Neuronal stem cell (in vitro differentiated cells): ENCODE measurements at places on chromosomes 4 and X.

DNA sequence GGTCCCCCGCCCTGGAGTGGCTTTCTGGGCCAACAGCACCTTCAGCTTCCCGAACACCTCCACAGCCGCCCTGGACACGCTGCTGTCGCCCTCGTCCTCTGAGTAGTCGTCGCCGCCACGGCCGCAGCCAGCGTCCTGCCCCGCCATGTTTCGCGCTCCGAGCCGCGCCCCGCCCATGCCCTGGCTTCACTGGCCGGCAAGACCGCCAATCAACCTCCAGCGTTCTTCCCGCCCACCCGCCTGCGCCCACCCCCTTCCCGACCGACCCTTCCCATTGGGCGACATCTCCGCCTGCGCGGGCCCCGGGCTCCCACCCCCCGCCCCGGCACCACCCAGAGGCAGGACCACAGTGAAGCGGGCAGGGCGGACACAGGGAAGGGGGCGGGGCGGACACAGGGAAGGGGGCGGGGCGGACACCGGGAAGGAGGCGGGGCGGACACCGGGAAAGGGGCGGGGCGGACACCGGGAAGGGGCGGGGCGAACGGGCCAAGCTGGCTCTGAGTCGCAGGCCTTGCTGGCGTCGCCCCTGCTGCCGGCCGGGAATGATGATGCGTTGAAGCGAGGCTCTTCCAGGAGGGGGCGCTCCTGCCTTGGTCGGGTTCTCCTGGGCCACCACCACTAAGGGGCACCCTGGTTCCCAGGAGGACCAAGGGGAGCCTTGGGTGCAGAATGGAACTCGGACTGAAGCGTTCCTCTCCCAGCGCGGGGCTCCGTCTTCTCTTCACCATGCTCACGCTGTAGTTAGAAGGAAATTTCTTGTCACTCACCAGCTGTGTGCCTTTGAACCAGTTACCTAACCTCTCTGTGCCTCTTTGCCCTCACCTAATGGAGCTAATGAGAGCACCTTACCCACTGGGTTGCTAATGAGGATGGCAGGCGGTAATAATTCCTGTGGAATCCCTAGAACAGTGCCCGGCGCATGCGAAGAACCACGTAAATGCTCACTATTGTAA, at the start of gene HAUS7:
Gene HAUS7, minus strand, starts transcription at position 166 of the 953 bp plus-strand sequence. Its CDS starts 19 bp downstream, at position 147.
- peak; percentile 81 for DNase-seq

GRCh38 chr4:184477201-184477999, 3.0 kb upstream of the IRF2 start:
- DNase-seq: no peak

DNA sequence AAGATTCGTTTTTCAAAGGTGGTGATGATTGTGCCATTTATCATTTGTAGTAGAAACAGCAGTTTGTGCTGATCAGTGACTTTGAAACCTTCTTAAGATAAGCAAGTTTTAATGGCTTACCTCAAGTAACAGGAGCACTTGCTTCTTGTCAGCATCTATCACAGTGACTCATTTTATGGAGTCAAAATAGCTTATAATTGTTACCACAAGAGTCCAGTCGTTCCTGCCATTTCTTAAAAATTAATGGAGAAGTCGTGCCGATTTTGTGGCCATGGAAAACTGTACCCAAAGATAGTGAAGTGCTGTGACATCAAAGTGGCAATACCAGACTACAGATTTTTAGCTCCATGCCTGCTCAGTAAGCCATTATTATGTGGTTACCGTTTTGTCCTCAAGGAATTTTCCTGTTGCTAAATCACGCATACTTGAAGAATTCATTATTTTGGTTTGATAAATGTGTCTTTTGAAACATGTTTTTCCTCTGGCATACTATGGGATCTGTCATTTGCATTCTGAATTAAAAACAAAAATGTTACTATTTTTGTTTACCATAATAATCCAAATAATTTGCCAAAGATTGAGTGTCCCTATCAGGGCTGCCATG, 129.9 kb downstream of the CBR4 start:
- no peak for DNase-seq

DNA sequence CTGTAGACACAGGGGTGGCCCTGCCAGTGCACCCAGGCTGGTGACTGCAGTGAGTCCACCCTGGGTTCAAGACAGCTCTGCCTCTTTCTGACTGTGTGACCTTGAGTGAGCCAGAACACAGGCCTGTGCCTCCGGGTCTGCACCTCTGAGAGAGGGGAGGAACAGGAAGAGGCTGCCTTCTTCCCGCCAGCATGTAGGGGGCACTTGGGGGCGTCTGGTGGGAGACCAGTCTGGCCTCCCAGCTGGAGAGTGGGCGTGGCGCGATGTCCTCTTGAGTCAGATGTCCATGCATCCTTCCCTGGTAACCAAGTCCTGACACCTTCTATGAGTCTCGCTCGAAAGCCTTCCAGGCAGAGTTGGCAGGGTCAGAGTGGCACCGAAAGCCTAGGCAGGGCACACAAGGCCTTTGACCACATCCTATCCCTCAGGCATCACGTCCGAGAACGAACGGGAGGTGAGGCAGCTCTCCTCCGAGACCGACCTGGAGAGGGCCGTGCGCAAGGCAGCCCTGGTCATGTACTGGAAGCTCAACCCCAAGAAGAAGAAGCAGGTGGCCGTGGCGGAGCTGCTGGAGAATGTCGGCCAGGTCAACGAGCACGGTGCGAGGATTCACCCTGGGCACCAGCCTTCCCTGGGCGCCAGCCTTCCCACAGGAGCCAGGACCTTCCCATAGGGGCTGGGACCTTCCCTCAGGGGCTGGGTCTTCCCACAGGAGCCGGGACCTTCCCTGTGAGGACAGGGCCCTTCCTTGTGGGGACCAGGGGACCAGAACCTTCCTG, 21.3 kb downstream of the WFS1 start:
- no peak for DNase-seq
